Chondrocyte (in vitro differentiated cells): ENCODE measurements at places on chromosomes 1 and 21. TPM values are rescaled to one million over a fixed set of nuclear protein-coding genes. Genes with fewer than 3 reads are reported as not detected.

- DNase-seq: peak; percentile 80
These were observed 374 bp downstream of the SH2D5 start for GRCh38 chr1:20732071-20732587.

GRCh38 chr1:113325022-113325421 is 65.3 kb upstream of the MAGI3 start:
- no peak for DNase-seq

DNA sequence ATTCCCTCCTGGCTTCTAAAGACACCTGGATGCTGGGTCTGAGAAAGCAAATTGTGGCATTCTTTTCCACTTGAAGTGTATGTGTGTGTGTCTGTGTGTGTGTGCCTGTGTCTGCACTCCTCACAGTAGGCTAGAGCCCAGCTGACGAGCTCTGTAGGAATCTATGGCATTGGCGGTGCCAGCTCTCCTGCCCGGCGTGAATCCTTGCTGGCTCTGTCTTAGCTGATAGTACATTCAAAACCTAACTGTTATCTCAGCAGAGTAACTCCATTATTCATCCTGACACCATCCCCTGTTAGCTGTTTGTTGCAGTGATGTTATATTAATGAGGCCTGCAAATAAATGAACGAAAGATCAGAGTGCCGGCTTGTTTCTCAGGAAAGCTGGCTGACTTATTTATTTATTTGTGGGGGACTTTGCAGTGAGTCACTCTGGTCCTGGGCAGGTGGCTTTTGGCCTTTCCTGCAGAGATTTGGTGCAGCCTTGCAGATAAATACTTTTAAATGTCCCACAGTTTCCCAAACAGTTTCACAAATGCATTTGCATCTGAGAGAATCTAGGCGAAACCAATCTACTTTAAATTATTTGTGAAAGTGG is 160.6 kb upstream of the CD34 start:
- DNase-seq: no peak

GRCh38 chr1:225689882-225690459 is 37.0 kb upstream of the ENAH start:
- no peak for DNase-seq

- peak; percentile 61 for DNase-seq
These were observed 3.7 kb upstream of the FOXO6 start for GRCh38 chr1:41357451-41358101.

DNA sequence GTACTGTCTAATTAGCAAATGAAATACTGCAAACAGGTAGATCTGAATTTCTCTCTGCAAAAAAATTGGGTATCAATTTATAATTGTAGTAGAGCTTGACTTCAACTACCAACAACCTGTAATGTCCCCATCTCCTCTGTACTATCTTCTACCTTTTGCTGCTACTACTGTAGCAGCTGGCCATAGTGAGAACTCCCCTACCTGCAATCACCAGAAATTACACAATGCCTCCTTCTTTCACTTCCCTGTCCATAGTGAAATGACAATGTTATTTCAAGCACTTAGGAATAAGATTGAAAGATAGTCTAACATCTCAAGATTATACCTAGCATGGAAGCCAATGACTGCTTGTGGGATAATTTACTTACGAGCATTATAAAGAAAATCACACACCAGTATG is 100.4 kb downstream of the ACBD6 start:
- DNase-seq: no peak

DNA sequence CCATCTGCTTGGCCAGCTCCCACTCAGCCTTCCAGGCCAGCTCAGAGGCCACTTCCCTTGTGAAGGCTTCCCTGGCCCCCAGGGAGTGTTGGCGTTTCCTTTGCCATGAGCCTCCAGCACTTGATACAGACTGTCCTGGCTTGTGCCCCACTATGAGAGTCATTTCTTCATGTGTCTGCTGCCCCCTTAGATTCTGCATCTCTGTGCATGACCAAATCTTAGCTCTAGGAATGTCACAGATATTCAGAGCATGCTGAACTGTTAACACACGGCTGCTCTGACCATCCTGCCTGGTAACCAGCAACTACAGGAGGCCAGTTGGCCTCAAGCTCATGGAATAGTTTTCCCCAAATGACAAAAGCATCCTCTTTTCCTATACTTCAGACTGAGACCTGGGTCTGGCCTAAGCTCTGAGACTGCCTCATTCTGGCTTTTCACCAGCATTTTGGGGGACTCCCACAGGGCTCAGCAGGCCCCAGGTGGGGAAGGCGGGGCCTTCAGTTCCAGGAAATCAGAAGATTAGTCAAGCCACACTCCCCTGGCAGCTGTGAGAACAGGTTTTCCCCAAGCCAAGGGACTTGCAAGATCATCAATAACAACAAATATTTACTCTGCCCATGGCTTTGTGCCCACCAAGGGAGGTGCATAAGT is 182.6 kb upstream of the EDN2 start:
- no peak for DNase-seq

GRCh38 chr1:25460020-25460419 is 29.3 kb downstream of the MACO1 start:
- no peak for DNase-seq

- no peak for DNase-seq
These were observed 2.7 kb upstream of the ADSS2 start for GRCh38 chr1:244454412-244454811.

- no peak for DNase-seq
These were observed 47.7 kb downstream of the UTP25 start for GRCh38 chr1:209875515-209875914.

GRCh38 chr1:76303340-76303717 is 228.8 kb downstream of the ST6GALNAC3 start:
- no peak for DNase-seq

GRCh38 chr1:175733722-175734121 is 9.7 kb downstream of the TNR start:
- DNase-seq: no peak

GRCh38 chr1:46613661-46614603 is 2.7 kb downstream of the MOB3C start:
- no peak for DNase-seq

GRCh38 chr1:3356827-3357460 is 97.5 kb upstream of the ARHGEF16 start:
- no peak for DNase-seq

DNA sequence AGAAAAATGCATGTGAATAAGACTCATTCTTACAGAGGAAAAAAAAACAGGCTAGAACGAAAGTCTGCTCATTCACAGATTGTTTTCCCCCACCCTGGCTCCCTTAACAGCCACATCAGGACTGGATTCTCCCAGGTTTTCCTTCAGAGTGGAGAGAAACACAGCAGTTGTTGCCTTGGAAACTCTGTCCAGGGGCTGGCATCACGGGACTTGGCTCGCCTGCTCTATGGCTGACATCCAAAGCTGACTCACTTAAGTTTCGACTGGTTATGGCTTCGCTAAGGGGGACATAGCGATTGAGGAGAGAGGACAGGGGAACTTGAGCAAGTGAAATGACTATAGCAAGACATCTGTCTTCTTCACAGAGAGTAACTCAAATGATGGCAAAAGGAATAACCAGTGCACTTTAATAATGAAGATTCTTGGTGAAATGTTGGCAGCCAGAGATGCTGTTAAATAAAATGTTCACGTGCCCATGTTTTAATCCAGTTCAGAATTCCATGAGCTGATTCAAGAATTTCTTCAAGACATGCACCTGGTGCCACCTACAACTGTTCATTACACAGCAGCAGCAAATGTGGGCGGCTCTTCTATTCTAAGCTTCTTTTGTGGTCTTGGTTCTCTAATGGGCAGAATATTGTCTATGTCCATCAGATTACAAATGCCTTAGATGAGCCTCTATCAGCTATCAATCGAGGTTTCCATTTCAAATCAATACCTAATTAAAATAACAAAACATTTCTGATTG is 21.8 kb downstream of the MIS18A start:
- DNase-seq: no peak

DNA sequence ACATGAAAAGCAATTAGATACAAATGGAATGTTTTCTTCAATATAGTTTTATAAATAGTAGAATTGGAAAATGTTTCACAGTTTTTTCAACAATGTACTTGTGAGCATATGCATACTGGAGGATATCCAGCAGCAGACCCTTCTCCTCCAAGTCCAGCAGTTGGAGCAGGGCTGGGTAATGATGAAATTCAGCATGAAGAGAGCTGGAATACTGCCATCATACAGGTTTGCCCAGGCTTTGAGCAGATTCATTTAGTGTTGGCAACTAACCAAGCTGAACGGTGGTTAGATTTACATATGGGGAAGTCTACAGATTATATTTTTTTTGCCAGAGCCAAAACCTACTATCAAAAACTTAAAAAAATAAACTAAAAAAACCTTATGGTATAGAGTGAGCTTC is 38.3 kb downstream of the WDR3 start:
- no peak for DNase-seq

DNA sequence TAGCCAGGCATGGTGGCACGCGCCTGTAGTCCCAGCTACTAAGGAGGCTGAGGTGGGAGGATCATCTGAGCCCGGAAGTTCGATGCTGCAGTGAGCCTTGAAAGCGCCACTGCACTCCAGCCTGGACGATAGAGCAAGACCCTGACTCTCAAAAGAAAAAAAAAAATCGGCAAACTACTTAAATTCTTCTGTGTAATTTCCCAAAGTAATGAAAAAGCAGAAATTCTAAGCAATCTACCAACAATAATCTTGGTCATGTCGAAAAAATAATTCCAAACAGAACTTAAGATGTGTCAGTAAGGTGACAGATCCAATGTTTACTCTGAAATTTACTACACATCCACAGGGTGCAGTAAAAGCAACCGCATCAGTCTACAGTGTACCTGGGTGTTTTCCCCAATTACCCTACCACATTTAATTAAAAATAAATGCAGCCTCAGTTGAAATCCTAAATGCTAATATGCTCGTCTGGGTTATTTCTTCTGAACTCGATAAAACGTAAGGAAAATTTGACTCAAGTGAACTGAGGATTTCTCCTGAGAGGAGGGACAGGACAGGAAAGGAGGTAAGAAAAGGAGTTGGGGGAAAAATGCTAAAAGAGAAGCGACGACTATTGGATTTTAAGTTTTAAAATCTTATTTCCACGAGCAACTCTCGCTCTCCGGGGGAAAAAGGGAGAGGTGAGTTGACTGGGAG is 801 bp downstream of the EPRS1 start:
- no peak for DNase-seq

DNA sequence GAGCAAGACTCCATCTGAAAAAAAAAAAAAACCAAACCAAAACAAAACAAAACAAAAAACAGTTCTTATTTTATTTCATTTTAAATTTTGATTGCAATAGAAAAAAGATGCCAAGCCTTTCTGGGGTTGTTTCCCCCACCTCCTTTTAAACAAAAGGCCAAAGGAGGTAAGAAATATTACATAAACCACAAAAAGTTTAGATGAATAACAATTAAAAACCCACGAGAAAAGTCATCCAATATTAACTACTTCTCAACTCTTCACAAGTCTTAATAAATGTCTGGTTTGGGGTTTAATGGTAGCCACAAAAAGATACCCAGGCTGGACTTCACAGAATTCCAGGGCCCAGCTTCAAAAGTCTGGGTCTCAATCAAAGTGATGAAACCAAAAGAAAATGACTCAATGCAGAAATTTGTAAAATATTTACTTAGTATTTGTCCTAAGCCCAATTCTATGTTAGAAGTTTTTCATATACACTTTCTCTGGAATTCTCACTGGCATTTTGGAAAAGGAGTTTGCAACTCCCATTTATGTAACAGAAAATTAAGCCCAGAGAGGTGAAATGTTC is 47.0 kb upstream of the SDC3 start:
- no peak for DNase-seq

DNA sequence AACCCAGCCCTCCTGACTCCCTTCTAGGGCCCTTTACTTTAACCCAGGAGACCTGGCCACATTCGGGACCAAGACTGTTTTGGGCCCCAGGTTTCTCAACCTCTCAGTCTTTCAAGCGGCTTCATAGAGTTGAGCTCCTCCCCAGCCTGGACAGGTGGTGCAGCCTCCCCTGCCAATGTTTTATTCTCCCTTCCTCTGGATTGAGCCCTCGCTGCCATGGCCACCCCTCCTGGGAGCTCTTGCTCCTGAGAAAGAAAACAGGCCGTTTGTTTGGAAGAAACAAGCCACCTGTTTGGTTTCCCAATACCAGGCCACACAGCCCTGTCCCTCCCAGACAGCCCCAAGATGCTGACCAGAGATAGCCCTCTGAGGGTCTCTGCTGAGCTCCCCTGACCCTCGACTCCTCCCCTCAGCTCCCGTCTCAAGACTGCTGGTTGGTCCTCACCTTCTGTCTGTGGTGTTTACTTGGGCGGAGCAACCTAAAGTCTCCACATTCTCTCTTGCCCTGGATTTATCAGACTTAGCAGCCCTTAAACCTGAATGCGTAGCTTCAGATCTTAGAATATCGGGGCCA is 3.3 kb downstream of the TMEM51 start:
- no peak for DNase-seq

- DNase-seq: no peak
These were observed 41.0 kb upstream of the SYNC start for GRCh38 chr1:32743380-32744070.

GRCh38 chr1:78645723-78646122 is 3.9 kb upstream of the IFI44 start:
- no peak for DNase-seq

GRCh38 chr1:151721788-151722510 is 627 bp downstream of the RIIAD1 start:
- DNase-seq: no peak

- no peak for DNase-seq
These were observed 41.6 kb upstream of the SEC16B start for GRCh38 chr1:178011465-178011828.

- no peak for DNase-seq
These were observed 54.1 kb upstream of the LYST start for GRCh38 chr1:235920596-235921375.

GRCh38 chr1:203227371-203228083 is 1.9 kb downstream of the CHIT1 start:
- DNase-seq: no peak

DNA sequence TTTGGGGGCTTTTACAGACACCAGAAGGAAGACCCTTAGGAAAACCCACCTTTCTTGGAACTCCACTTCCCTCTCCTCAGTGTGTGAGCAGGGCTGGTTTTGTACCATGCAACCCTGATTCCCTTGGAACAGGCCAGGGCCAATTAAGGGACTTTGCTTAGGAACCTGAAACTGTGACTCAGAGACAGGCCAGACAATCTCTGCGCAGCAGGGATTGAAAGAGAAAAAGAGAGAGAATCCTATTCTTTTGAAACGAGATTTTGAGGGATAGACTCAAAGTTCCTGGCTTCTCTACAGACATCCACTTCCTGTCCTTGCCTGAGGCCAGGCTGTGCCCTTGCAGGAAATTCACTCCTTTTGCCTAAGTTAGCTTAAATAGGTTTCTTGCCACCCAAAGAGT is 23.1 kb upstream of the C1orf198 start:
- no peak for DNase-seq

GRCh38 chr1:198923993-198924392 is 285.2 kb downstream of the PTPRC start:
- no peak for DNase-seq

LMOD1 gene
- 17.7 to 83.6 TPM (median 80.5 TPM) in 3 replicates for total RNA-seq

A3GALT2 gene
- 0.27 TPM in 1 of 3 replicates, not detected in the others for total RNA-seq

CELA3B gene
- not detected in 3 replicates for total RNA-seq

HCRTR1 gene
- total RNA-seq: 0.21 to 0.45 TPM in 2 of 3 replicates, not detected in the other

REN gene
- not detected in 3 replicates for total RNA-seq

EPRS1 gene
- total RNA-seq: 134 to 181 TPM (median 178 TPM) in 3 replicates

TENT5C gene
- 0.20 to 0.41 TPM (median 0.21 TPM) in 3 replicates for total RNA-seq

DNAJC28 gene
- 2.4 to 3.5 TPM (median 2.6 TPM) in 3 replicates for total RNA-seq
